ENCODE measurements at places on chromosomes 12 and 14.
A peak's percentile ranks its signal among the peaks of the same experiment; 100 is the strongest.

DNA sequence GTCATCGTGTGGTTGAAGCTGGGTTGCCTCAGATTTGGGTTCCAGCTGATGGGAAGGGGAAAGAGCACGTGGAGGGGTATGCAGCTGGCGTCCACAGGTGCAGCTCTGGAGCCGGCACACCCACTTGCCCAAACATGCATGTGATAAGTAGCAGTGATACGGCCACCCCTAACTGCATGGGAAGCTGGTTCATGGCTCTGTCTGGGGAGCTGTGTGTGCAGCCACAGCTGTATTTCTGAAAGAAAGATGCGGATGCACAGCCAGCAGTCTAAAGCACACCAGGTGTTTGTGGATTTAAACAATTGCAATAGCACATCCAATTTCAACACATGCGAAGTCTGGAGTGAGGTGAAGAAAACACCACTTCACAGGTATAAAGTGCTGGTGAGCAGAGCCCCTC is 181.4 kb downstream of the EFCAB11 start:
- DNase-seq = no peak

- DNase-seq = no peak
These were observed 20.9 kb upstream of the NUDT14 start for GRCh38 chr14:105201925-105202513.

- DNase-seq = peak; percentile 11
These were observed 1004.2 kb upstream of the SEL1L start for GRCh38 chr14:82537831-82538230.

- DNase-seq = peak; percentile 13
These were observed 21.3 kb downstream of the PRKD1 start for GRCh38 chr14:29906256-29906870.

- no peak for DNase-seq
These were observed 8.6 kb upstream of the NEMF start for GRCh38 chr14:49860988-49861698.

DNA sequence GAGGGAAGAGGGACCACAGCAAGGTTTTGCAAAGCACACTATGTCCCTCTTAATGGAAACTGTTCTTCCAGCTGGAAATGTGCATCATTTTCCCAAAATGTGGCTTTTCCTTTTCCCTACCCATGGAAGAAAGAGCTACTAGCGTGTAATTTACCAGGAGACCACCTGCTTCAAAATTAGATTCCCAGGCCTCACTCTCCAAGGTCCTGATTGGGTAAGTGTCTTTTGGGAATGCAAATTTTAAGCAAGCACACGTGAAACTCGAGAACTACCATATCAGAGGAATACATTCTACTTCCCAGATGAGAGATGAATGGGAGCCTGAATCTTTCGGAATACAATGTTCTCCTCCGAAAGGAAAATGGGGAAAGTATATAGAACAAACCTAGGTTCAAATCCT is 201.6 kb upstream of the NOS1 start:
- DNase-seq = no peak

DNA sequence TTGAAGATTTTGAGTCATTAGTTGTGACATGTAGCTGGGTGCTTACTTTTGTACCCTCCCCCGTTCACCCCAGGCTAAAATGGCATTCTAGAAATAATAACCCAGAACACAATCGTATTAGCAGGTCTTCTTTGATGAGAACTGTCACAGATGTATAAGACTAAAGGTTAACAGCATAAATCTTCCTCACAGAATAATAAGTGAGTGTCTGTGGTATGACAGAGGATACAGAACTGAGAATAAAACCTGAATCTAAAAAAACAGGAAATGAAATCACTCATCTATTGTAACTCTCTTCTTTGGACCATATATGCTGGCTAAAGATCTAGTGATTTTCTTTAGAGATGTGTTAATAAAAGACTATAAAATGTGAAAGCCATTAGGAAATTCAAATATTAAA is 746.6 kb downstream of the LRFN5 start:
- no peak for DNase-seq

GRCh38 chr12:120257041-120257821 is 8.3 kb downstream of the PXN start:
- DNase-seq = peak; percentile 61

- DNase-seq = no peak
These were observed 91.1 kb downstream of the KCNH5 start for GRCh38 chr14:62954165-62954564.

DNA sequence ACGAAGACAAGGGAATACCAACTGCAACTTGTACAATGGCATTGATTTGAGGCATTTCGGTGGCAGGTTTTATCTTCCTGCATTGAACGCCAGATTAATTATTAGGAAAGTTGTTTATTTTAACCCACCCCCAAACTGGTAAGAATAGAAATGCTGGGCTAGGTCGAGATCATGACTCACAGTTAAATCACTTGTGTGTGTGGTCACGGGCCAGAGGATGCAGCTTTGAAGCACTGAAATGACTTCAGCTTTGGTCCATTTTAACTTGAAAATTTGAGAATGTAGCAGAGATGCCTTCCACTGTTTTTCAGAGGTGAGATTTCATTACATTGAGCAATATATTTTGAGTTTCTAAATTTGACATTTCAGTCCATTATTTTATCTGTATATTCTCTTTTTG is 23.6 kb upstream of the KCNH3 start:
- DNase-seq = peak; percentile 52

GRCh38 chr12:50123203-50123602 is 11.2 kb downstream of the COX14 start:
- no peak for DNase-seq

DNA sequence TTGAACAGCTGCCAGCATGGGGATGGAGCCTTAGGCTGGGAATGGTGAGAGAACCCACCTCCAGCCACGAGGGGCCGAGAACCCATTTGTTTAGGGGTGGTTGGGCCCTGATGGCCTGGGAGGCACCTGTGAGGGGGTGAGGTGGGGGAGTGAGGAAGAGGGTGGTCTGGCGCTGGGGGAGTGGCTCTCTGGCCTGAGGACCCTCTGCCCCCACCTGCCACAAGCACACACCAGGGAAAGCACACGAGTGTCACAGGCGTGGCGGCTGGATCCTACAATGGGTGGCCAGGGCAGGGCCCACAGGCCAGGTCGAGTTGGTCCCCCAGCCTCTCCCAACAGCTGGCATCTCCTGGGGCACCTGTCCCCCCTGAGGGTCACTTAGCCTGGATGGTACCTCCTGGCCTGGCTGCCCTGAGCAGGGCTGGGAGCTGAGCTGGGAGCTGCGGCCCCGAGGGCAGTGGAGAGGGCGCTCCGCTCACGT is 340.5 kb downstream of the TMEM121 start:
- no peak for DNase-seq

- no peak for DNase-seq
These were observed 289.2 kb downstream of the ADGRD1 start for GRCh38 chr12:131242741-131243496.

DNA sequence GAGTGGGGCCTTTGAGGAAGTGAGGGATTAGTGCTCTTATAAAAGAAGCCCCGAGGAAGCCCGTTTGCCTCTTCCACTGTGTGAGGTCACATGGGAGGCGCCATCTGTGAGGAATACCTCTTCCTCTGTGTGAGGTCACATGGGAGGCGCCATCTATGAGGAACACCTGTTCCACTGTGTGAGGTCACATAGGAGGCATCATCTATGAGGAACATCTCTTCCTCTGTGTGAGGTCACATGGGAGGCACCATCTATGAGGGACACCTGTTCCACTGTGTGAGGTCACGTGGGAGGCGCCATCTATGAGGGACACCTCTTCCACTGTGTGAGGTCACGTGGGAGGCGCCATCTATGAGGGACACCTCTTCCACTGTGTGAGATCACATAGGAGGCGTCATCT is 69.7 kb downstream of the SLC24A4 start:
- no peak for DNase-seq

- DNase-seq = no peak
These were observed 7.5 kb downstream of the BDKRB2 start for GRCh38 chr14:96212140-96212539.

- DNase-seq = no peak
These were observed 172.9 kb downstream of the TSPAN9 start for GRCh38 chr12:3250034-3250433.

- no peak for DNase-seq
These were observed 39.9 kb upstream of the EGLN3 start for GRCh38 chr14:33990790-33991189.

GRCh38 chr12:21476949-21477348 is 24.5 kb downstream of the RECQL start:
- DNase-seq = no peak

GRCh38 chr12:108547686-108548085 is 13.3 kb downstream of the SART3 start:
- DNase-seq = no peak

GRCh38 chr14:99707921-99708320 is 23.8 kb downstream of the CYP46A1 start:
- no peak for DNase-seq

GRCh38 chr14:39868251-39868650 is 436.0 kb upstream of the FBXO33 start:
- DNase-seq = no peak

- DNase-seq = peak; percentile 13
These were observed 62.4 kb downstream of the PPM1A start for GRCh38 chr14:60311417-60311816.

- DNase-seq = no peak
These were observed 2.6 kb downstream of the EXOC5 start for GRCh38 chr14:57266065-57266464.

GRCh38 chr14:66442953-66443571 is 43.1 kb upstream of the CCDC196 start:
- no peak for DNase-seq

- DNase-seq = peak; percentile 21
These were observed 286.0 kb downstream of the ZFP36L1 start for GRCh38 chr14:68506645-68507419.

DNA sequence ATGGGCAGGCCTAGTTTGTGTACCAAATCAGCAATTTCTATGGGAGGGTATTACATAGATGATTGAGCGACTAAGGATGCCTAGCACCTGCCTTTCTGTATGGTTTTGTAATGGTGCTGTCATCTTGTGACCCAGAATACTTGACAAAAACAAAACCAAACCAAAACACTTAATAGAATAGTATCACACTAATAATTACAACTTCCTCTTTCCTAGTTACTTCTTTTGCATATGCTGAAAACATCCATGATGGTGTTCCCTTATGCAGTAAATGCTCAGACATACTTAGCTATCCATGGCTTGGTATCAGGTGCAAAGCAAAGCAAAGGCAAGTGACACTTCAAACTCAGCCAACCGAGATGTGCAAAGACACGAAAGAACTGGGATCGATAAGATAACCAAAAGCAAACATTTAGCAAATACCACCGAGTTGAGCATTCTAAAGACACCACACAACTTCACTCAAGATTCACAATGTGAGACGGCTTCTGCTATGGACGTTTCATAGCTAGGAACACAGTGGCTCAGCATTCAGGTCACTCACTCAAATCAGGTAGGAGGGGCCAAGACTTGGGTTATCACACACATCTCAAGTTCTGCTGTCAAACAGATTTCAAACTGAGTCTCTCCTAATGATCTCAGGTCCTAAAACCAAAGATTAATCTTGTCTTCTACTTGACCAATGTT is 24.3 kb downstream of the PPP1CC start:
- DNase-seq = no peak

DNA sequence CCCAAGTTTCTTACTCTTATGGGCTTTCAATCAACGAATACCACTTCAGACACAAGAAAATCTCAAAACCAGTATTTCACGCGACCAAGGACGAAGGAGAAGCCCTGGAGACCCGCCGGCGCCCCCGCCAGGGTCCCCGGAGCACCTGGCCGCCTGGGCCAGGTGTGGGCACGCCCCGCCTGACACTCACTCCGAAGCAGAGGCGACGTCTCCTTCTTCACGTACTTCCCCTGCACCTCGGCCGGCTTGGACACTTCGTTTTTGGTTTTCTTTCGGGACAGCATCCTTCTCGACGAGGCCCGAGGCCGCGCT is 466 bp downstream of the SAV1 start:
- DNase-seq = no peak

DNA sequence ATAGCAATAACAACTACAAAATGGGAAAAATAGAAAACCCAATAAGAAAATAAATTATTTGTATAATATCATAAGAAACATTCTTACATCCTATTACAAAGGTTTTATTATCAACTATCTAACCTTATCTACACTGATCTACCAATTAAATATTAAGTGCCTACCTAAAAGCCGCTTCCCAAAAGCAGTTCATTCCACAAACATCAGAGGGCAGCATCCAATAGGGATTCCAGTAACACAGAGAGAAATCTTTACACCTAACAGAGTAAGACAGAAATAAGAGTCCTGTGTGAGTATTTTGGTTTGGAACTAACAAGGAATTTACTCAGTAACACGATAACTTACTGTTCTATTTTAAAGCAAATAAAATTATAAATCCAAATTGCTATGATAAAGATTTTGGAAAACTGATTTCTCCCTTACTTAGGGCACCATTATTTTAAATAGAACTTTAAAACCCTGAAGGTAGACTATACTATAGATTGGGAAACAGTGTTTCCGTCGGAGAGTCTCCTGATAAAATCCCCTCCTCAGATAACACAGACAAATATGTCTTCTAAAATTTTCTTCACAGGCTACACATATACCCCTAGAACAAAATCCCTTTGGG is 15.0 kb downstream of the GXYLT1 start:
- peak; percentile 53 for DNase-seq

- no peak for DNase-seq
These were observed 178.1 kb downstream of the CRADD start for GRCh38 chr12:93855261-93855660.

- DNase-seq = no peak
These were observed 23.7 kb downstream of the NINJ2 start for GRCh38 chr12:639566-639965.

DNA sequence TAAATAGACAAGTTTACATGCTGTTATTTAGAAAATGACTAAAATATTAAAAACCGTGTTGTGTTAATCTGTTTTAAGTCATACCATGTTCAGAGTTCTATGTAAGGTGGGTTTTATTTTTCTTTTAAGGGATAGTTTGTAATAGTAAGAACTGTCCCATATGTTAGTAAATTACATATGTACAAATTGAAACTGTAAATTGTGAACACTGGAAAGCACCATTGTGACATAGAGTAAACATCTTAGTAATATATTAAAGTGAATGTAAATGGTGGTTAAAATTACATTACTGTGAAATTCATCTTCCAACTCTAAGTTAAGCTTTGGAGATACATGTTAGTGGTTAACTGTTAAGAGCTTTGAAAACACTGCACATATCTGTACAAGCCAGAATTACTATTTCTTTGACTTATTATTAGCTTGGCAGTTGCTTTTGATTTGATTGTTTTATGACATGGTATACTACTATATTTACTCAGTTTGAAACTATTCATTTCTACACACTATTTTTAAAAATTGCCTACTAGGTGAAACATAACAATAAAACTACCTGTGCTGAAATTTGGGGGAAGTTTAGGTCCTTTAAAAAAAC is 27.4 kb upstream of the DIP2B start:
- no peak for DNase-seq

GRCh38 chr14:36241183-36241582 is 64.7 kb upstream of the PTCSC3 start:
- DNase-seq = no peak

DNA sequence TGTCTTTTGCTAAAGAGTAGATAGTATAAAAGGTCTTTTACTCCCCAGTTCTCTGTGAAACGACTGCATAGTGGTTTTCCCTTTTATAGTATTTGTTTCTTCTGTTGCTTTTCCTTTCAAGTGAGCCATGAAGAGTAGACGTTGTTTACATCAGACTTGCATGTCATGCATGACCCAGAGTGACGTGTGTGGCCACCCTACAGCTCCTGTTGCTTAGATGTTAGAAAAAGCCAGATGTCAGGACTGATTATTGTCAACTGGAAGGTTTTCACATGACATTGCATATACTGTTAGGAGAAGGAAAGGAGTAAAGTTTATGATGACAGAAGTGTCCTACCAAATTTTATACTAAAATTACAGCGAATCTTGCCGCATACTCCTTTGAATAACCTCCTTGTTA is 1.3 kb upstream of the RD3L start:
- peak; percentile 71 for DNase-seq

Measured in H4 (cell line).